Osteocyte (in vitro differentiated cells): ENCODE measurements at places on chromosomes 12 and 14.

DNA sequence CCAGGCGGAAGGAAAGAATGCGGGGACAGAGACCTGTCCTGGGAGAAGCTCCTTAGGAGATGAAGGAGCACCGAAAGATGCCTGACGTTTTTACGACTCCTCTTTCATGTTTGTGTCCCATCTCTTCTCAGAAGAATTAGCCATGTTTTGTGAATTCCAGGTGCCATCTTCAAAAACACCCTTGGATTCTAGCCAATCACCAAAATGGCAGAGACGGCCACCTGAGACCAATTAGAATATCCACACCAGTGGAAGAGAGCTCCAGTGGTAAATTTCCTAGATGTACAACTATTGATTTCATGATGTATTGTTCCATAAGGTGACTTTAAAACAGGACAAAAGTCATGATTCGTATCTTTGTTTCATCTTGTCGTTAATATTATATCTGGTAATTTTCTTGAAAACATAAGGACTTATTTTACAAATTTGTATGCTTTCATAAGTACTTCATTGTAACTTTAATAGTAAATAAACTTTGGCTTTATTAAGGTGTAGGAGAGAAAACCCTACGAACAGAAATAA lies 62.3 kb upstream of the NUDT4 start:
- no peak for DNase-seq

DNA sequence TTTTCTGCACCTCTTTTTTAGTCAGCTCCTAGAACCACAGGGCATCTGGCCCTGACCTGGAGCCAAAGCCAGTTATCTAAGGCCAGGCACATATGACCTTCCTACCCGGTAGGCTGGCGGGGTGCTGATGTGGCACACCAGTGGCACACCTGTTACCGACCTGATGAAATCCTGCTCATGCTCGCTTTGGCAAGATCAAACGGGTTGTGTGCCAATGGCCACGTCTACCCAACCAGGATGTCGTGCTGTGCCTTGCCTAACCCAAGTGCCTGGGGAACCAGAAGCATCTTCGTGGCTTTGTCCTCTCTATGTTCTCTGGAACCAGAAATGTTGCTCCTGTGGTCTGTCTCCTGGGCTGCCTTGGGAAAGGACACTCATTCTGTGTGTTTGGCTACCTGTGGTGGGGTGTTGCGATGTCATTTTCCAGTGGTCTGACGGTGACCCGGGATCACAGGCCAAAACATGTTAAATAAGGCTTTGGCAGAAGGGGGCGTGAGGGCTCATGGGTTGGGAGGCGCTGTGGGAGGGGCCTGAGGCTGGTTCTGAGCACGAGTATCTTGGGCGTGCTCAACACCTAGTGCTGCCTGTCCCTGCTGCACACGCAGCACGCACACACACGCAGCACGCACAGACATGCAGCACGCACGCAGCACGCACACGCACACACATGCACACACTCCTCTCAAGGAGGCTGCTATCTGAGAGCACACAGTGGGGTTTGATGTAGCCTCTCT lies 27.9 kb downstream of the CCNK start:
- DNase-seq, result peak; percentile 64

DNA sequence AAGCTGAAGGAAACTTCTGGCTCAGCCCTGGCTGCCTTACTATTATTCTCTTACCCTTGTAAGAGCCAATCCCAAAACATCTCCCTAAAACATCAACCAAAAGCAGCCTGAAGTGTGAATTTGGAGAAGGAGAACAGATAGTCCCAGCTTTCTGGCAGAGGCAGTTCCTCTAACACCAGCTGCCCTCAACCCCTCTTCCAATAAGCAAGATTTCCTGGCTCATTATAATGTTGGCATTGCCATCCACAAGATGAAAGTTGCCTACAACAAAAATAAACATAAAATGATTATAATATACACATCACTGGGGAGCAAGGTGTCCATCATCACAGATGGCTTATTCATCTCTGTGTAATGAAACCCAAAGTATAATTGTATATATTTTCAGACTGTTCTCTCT lies 352.5 kb upstream of the CCDC196 start:
- DNase-seq, result no peak

GRCh38 chr12:124464062-124464461 lies 103.3 kb downstream of the NCOR2 start:
- no peak for DNase-seq

DNA sequence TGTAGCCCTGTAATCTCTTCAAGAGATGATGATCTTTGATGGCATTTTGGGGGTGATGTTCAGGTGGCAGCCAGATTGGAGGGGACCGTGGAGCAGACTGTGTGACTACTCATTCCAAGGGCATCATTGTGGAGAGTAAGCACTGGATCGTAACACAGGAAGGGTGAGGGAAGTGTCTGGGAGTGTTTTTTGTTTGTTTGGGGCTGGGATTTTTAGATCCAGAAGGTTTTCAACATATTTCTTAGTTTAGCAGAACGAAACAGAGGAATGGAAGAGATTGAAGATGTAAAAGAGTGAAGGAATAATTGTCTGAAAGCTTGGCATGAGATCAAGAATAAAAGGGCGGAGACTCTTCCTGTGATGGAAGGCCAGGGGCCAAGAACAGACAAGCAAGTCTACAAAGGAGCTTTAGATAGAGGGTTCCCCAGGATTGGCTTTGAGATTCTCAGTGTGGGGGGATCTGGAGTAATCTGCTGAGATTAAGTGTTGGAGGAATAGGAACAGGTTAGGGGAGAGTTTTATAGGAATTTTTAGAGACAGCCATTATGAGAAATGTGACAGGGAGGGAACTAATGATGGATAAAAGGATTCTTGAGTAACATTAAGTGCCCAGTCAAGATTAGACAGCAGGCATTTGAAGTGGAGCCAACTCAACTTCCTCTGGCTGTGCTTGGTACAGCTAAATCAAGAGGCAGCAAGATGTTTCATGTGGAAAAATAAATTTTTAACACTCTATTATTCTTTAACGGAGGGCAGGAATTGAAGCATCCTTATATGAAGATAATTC lies 79.7 kb upstream of the REP15 start:
- DNase-seq, result no peak

- DNase-seq, result no peak
Measured at GRCh38 chr12:58249610-58250009, 308.2 kb downstream of the ATP23 start.

DNA sequence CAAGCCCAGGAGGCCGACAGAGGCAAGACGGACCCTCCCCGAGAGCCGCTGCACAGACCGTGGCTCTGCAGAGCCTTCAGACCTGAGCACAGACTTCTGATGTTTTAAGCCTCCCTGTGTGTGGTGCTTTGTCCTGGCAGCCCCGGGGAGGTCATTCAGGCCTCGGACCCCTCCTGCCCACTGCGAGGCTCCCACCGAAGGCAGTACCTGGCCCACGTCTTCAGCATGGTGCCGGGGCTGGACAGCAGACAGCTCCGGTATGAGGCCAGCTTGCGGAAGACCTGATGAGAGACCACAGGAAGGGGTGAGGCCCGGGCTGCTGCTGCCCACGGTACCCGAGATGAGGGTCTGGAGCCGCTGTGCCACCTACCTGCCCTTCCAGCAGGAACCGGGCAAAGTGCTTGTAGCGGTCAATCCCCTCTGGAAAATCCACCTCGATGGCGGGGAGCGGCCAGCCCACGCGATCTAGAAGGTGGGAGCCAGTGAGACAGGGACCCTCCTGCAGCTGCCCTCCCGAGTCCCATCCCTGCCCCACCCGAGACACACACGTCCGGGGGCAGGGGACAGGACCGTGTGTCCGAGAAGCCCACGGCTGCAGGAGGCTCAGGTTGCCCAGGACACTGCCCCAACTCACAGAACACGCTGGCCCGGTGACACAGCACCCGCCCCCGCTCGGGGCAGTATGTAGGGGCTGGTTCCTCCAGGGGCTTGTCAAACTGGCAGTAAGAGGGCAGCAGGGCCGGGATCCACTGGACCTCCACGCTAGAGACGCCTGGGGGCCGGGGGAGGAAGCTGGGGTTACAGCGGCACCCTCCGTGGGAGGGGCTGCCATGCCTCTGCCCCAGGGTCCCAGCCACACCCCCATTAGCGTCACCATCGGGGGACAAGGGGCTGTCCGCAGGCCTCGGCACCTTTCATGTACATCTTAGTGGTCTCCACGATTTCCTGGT lies 35.6 kb upstream of the UBC start:
- DNase-seq, result no peak

DNA sequence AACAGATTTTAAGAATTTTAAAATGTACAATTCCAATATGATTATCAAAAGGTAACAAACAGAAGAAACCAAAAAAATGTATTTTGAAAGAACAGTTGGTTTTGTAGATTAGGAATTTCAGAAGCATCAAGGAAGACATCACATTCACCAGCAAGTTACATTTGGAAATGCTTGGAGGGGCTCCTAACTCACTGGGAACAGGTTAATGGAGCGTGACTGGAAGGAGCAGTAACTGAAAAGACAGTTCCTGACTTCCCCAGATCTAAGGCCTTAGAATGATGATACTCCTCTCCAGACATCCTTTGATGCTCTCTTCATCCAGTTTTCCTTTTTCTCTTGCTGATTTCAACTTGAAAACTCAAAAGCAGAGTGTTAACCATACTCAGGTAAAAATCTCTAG lies 220.0 kb upstream of the EGLN3 start:
- no peak for DNase-seq

DNA sequence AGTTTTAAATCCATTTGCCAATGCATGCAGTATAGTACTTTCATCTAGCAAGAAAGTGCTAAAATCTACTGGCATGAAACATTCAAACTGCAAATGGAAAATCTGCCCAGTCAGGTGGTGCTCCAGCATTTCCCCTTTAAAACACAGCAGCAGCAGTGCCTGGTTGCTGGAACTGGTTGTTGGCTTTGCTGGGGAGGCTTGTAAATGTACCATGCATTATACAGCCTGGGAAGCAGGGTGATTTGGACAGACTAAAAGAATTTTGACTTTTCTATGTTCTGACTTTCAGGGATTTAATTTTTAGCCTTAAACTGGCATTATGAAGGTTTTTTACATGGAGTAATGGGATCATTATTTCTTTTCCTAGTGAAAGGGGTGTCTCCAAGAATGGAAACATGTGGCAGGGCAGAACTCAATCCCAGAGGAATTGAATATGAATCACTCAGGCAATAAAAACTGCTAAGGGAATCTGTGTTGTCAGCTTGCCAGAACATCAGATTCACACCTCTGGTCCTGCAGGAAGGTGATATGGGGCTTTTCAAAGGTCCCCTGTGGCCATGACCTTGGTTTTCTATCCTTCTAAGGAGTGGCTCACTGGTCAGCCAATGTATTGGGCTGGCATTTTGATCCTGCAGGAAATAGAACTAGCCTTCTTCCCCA lies 9.0 kb upstream of the PAX9 start:
- DNase-seq, result no peak

GRCh38 chr12:112979041-112979680 lies 842 bp downstream of the OAS2 start:
- DNase-seq, result no peak

DNA sequence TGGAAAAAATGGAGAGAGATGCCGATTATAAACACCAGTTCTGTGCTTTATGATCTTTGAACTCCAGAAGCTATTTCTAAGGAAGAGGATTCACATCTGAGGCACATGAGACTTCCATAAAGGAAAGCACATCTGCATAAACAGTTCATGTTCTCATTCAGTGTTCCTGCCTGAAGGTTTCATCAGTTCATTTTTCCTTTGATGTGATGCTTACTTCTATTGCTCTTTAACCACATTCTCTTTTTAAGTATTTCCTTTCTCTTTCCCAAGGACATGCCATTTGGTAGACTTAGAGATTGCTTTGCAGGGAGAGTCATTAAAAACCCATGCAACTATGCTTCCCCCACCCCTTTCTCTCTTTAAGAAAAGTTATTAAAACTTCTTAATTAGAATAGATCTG lies 387.0 kb upstream of the FLRT2 start:
- DNase-seq, result no peak

DNA sequence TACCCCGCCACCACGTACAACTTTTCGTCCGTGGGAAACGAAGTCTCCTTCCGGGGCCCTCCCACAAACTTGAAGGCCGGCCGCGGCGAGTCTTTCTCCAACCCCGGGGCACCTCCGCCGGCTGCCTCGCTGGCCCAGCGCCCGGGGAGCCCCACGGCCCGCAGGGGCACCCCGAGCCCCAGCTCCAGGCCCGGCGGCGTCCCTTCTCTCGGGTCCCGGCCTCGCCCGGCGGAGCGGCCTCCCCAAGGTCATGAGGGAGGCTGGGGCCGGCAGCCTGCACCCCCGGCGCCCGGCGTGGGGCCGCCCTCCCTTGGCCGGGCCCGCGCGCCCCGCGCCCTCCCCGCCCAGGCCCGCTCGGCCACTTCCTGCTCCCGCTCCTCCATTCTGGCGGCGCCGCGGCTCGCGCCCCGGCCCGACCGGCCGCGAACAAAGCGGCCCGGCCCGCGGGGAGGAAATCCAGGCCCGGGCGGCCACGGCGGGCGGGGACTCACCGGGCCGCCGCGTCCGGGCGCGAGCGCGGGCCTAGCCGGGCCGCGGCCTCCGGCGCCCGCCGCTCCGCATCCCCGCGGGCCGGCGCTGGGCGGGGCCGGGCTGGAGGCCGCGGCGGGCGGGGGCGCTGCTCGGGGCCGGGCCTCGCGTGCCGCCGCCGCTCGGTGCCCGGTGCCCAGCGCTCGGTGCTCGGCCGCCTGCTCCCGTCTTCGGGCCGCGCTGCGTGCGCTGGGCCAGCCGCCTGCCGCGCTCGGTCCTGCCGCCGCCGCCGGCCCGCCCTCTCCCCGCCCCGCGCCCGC lies at the start of gene AKT1:
TSS of gene AKT1 (minus strand) at position 756 of the 788 bp plus-strand sequence. CDS start 3,105 bp downstream, outside the sequence.
- DNase-seq, result no peak

DNA sequence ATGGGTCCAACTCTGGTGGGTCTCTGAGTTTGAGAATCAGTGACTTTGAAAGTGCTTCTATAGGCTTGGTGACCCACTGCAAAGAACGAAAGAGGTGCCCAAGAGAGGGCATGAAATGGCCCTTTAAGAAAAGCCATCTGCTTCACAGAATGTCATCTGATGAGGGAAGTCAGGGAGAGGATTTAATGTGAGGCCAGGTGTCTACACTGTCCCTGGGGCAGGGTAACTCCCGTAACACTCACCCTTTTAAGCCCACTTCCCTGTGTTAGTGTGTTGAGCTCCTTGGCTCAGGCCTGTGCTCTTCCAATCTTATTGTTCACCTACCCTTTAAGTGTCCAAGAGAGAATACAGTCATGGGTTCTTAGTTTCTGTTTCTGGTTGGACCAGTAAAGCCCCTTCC lies 16.4 kb upstream of the SRSF5 start:
- DNase-seq, result peak; percentile 57

DNA sequence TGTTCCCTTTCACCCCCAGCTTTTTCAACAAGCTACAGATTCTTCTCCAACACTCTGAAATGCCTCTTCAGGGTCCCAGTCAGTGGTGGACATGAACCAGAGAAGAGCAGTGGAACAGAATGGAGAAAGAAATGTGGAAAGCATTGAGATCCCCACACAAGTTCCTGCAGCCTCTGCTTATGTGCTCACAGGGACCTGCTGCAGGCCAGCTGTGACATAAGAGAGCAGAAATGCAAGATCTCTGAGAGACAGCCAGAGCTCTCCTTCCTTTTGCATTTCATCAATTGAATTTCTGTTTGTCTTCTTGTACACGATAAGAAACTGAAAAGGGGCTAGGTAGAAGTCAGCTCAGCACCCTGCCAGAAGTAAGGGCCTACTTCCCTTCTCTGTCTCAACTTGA lies 6.2 kb downstream of the MDM1 start:
- no peak for DNase-seq
